Renal cortical epithelial cell (primary cell): ENCODE measurements at places on chromosomes 12 and 14.
A peak's percentile ranks its signal among the peaks of the same experiment; 100 is the strongest.

DNA sequence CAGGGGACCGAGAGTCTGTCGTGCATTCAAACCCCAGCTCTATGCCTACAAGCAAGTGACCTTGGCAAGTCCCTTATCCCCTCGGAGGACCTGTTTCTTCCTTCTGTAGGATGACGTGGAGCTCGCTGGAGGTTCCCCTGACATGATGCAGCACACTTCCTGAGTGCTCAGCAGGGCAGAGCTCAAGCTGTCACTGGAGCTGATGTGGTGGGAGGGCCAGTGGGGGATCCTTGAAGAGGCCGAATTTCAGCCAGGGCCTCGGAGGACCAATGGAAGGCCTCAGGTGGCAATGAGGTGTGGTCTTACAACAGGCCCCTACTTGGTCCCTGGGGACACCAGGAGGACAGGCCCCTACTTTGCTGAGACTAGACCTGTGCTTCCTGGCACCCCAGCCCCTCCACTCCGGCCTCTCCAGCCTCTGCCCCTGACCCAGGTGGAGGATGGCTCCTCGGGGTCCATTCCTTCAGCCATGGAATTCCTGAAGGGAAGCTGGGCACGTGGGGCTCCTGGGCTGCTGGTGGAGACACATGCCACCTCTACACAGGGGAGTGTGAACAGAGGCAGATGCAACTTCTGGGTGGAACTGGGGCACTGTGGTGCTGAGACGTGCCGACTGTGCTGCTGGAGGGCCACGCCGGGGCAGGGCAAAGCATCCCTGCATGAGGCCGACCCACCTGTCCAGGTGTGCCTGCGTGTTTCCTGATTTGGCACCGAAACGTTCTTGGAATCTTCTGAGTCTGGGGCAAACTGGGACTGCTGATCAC, 18.7 kb upstream of the KIF26A start:
- no peak for DNase-seq

GRCh38 chr12:81300454-81300853, 222.6 kb downstream of the ACSS3 start:
- peak; percentile 25 for DNase-seq

- peak; percentile 59 for DNase-seq
Observed at GRCh38 chr12:53046655-53047220, 3.1 kb upstream of the TNS2 start.

GRCh38 chr14:89163031-89163636, 253.9 kb downstream of the FOXN3 start:
- no peak for DNase-seq

DNA sequence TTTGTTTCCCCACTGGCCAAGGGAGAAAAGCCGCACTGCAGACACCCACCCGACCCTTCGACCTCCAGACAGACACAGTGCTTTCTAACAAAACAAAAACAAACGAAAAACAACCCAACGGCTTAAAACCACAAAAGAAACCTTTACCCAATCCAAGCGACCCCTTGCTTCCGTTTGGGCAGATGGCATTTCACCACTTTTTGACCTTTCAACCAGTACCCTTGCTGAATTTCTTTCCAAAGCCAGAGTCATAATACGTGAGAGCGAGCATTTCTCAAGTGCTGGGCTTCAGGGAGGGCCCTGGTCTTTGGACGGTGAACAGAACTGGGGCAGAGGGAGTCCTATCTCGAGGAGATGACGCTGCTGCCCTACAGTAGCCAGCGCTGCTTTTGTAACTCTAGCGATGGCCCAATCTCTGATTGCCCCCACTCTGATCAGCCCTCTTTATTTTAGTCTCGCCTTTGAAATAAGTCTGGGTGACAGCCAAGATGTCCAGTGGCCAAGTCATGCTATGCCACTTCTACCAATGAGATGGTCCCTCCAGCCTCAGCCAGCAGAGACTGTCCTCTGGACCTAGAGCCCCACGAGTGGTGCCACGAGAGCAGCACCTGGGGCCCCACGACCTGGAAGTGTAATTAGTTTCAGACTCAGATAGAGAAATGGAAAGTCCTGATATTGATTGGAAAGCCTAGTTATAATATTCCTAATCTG, 21.9 kb upstream of the ADIPOR2 start:
- no peak for DNase-seq

DNA sequence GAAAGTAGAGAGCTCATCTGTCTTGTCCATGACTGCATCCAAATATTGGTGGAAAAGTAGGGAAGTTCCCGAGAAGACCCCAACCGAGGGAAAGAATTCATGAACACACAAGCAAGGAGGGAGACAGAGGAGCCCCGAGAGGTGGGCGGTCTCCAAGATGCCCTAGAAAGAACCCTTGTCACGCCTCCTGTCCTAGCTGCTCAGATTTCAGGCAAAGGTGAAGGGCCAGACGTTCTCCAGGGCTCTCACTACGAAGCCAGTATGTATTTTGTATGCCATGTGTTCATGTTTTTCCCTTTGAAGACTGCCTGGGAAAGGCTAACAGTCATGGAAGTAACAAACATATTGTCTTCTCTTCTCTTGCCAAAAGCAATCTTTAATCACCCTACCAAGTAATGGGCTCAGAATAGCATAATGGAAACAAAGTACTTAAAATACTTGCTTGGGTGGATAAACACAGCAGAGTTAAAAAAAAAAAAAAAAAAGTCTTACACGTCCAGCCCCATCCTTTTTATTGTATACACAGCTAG, 99.2 kb upstream of the TBX3 start:
- no peak for DNase-seq

DNA sequence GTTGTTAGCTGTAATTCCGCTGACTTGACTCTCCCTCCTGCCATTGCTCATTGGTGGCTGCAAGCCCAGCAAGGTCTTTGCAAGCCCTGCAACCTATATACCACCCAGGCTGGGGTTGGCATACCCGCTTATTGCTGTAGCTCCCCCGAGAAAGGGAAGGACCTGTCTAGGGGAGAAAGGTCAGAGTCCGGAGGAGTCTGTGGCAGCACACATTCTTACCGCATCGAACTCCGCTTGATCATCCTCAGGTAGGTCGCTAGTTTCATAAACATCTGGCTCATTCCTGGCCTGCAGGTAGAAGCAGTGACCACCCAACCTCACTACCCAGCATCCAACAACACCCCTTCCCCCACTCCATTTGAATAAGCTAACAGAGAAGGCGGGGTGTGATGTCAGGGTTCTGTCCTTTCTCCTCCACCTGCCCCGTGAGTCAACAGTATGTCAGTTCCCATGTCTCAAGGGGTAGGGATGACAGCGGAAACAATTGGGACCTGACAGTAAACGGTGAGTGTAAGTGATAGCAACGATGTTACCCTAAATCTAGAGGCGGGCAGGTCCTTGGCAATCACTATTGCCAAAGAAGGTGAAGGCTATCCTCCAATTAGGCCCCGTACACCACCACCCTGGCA, 1.1 kb downstream of the DCTN2 start:
- DNase-seq = no peak

DNA sequence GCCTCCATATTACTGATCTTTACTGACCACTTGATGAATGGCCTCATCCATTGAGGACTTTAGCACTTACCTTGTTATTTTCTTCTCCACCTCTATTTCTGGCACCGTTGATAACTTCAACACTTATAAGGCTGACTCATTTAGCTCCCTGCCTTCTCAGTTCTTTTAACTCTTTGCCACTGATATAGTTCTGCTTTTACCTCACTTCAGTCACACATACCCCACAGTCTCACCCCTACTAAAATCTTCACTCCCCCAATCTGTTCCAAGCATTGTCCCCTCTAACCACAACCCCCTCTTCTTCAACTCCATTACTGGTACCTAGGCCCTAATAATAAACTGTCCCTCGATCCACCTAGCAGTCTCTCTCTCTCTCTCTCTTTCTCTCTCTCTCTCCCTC, 141.0 kb downstream of the PAH start:
- DNase-seq = no peak

GRCh38 chr14:99436247-99437180, 44.1 kb downstream of the SETD3 start:
- peak; percentile 46 for DNase-seq

DNA sequence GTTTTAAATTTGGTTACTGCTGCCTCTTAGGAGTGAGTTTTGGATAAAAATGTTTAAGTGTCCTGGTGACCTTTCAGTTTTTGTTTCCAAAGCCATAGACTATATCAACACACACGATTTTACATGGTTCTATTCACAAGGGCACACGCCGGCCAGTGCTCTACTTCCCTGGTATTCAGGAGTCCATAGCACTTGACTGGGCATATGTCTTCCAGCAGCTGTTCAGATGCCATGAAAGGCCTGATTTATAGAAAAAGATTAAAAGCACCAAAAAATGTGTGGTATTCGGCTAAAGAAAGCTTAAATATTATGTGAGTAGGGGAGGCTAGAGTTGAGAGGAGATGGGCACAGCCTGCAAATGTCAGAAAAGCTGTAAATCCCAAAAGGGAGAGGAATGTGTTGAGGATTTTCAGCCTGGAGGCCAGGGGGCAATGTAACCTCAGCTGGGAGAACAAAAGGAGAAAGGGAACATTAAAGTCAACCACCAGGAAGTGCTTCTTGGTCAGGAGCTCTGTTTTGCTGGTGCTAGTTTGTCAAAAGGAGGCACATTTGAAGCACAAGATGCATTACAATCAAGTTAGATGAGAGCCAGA, 478.4 kb downstream of the RAD51B start:
- DNase-seq = peak; percentile 50

- DNase-seq = no peak
Observed at GRCh38 chr12:110253176-110253575, 27.9 kb upstream of the ATP2A2 start.

GRCh38 chr12:109432431-109432830, 44.7 kb downstream of the KCTD10 start:
- no peak for DNase-seq
